ENCODE measurements at places on chromosomes 16 and 17.

DNA sequence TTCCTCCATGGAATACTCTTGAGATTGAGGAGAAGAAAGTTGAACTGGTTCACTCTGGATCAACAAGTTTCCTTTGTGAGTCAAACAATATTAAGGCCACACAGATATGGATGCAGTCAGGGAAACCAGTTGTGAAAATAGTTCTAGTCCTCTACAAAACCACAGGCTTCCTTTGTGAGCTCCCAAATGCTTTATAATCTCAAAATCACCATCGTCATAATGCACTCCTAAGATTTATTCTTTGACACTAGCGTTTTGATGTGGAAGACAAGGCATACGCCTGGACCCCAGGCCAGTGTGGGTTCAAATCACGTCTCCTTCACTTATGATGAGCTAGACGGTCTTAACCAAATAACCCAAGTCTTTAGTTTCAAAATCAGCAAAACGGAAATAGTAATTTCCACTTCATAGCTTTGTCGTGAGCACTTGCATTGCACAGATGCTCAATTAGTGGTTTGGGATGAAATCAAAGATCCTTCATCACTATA, 142.6 kb downstream of the STX8 start:
- no peak for DNase-seq

DNA sequence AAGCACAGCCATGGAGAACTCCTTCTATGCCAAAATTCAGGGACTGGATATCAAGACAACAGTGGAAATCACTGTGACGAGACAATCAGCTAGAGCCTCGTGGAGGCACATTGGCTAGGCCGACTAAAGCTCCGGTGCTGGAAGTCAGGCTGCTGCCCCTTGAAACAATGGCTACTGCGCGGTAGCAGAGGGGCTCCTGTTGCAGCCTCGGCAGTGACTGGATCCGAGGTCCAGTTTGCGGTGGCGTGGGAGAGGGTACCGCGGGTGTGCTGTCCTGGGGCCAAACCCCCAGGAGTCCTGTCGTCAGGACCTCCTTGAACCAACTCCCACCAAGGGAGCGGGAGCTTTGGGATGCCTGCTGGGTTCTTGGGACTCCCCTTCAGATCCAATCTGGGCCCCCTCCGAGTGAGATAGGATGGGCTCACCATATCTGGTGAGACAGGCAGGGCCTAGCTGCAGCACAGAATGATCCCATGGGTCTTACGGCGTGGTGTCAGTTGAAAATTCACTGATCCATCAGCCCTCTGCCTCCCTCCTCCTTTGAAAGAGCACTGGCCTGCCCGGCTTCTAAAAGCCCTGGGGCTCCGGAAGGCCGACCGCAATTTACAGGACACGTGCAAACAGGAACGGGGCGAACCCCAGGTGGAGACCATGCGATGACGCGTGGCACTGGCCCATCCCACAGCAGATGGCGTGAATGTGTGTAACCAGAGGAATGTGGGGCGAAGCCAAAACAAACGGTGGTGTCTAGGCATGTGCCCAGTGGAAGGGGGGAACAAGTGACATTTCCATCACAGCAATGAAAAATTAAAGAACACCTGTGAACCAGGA, 15.8 kb upstream of the KCNJ18 start:
- DNase-seq, result no peak

DNA sequence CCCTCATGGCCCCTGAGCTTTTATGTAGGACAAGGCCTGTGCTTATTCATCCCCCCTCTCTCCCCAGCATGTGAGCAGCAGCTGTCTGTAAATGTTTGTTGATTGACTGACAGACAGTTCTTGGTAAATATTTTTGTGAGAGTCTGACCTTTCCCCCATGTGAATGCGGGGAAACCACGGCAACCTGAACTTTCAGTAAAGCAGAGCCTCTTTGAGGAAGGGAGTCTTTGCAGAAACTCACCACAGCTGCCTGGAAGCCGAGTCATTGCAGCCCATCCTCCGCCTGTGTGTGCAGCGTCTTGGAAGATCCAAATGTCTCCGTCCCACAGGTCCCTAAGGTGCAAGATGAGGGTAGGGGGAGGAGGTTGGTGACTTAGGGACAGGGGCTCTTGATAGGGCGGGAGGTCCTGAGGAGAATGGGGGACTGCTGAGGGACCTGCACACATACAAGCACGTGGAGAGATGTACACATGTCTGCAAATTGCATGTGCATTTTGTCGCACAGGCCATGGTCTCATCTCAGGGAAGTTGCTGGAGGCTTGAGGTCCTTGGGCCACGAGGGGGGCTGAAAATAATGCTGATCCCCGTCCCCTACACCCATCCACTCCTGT, 23.0 kb upstream of the IL21R start:
- DNase-seq, result no peak

DNA sequence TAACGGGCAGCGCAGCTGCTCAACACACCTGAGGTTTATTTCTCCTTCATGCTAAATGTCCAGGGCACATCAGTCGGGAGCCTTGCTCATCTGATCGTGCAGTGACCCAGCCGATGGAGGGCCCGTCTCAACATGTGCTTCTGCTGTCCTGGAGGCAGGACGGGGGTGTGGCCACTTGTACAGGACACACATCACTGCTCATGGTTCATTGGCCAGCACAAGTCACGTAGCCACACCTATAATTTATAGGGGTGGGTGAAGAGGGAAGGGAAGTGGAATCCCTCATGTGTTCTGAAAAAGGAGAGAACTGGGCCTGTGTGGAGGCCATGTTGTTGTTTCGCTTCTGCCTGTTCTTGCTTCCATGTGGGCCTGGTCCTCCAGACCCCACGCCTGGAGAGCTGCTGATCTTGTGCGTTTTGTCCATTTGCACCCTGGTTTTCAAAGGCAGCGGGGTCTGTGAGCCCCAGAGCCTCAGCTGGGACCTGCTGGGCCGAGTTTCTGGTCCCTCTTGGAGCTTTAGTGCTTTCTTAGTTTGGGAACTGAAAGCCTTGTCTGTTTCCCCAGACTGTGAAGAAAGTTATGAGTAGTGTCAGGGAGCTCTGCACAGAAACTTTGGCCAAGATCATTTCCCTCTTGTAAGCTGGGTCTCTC, 60.5 kb downstream of the CMIP start:
- DNase-seq, result no peak

DNA sequence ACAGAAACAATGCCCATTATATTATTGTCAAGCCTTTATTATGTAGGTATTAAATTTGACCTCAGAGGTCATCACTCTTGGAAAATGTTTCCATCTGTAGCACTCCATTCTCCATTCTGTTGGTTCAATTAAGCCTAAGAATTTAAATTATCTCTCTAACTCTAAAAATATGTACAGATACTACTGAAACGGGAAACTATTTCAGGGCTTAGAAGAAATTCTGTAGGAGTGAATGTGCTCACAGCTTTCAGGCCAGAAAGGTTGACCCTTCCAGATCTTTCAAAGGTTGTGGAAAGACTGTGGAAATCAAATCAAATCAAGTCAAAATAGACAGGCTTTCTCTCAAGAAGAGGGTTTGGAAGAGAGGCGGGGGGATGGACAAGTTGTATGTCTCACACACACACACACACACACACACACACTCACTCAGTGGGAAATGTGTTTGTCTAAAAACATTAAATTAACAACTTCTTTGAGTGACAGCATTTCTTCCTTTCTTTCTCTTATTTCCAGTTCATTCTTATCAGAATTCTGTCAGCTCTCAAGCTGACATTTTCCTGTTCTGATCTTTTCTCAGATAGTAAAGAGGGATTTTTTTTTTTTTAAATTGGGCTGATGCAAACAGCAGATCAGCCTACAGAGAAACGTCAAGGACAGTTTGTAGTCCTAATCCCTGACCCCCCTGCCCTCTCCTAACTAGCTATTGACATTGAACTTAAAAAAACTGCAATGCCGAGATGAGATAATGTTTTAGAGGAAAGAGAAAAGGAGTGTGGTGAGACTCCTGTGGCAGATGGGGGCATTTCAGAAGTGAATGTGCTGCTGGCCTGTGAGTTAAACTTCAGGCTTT, 139.0 kb upstream of the ZFHX3 start:
- DNase-seq, result no peak

DNA sequence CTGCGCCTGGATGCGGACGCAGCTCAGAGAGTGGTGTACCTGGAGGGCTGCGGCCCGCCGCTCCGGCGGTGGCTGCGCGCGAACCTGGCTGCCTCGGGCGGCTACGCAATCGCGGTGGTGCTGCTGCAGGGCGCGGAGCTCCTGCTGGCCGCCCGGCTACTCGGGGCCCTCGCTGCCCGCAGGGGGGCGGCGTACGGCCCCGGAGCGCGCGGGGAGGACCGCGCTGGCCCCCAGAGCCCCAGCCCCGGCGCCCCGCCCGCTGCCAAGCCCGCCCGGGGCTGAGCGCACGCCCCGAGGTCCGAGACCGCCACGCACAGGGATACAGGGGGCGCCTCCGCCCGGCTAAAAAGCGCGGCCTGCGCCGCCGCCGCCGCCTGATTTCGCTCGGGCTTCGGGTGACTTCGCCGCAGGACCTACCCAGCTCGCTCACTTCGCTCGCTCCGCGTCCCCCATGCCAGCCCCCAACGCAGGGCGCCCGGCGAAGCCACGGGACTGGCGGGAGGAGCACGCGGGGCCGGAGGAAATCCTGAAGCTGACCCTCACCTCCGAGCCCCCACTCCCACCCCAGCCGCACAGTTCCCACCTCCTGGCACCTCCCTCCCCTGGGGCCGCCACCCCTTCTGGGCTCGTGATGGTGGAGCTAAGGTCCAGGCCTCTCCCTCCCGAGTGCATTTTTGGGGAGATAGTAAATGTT, 8.2 kb downstream of the PDE6G start:
- no peak for DNase-seq

DNA sequence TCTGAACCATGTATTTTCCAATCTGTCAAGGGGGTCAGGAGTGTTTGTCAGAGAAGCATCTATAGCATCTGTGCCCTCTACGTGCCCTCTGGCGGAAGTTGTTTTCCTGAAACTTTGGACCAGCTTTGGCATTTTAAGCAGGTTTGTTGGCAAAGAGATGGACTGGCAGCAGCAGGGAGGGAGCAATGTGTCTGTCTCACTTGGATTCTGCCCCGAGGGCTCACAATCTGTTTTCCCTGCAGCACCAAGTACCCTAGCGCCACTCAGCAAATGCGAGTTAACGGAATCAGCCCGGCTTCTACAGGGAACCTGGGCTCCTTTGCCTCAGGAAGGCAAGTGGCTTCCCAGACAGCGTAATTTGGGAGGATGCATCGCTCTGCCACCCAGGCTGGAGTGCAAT, 17.4 kb downstream of the DUSP14 start:
- no peak for DNase-seq

DNA sequence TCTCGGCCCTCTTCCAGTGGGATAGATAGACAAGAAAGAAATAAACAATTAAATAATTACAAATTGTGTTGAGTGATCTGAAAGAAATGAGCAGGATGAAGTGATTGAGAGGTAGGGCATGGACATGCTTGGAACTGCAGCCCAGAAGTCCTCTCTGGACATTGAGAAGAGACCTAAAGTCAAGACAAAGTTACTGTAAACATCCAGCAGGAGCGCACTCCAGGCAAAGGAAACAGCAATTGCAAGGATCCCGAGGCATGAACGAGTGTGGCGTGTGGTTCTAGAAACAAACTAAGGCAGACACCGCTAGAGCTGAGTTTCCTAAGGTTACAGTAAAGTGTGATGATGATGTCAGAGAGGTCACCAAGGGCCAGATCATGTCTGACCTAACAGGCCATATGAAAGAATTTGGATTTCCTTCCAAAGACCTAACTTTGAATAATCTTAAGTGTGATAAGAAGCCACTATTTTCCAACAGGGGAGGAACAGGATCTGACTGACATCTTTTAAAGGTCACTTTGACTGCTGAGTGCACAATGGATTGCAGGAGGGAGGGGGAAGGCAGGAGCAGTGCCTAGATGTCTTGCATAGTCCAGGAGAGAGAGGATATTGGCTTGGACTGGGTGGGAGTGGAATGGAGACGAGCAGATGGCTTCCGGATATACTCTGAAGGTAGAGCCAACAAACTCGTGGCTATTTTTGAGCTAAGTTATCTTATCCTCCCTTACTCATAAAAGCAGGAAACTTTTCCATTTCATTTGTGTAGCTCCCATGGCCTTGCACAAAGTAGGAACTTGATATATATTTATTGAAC, 19.0 kb downstream of the ABCC12 start:
- DNase-seq, result no peak

DNA sequence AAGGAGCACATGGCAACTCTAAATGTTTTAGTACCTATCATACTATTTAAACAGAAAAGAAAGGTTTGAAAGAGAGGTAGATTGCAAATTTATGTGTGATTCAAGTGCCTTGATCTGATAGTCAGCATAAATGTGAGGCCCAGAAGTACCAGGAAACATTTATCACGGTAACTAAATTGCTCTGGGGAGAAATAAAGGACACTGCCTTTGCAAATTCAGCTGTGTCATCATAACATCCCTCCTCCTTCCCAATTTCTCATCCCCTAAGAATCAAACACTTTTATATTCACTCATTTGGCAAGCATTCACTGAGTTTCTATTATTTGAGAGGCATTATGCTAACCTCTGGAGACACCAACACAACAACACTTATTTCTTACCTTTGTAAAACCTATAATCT, 563.4 kb upstream of the CA10 start:
- peak; percentile 22 for DNase-seq

DNA sequence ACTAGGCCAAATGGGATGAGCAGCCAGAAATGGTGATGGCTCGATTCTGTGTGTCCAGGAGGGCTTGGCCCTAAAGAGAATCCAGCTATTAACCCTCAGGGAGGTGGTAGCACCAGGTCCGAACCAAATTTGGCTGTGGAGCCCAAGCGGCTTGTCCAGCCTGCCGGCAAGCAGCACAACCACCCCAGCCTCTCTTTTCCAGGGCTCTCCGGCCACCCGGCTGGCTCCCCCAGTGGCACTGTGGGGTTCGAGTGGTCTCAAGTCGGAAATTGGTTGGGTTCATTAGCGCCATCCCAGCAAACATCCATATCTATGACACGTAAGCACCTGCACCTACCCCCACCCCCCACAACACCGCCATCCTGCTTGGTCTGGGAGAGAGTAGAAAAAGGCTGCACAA, 35.4 kb downstream of the PLCD3 start:
- no peak for DNase-seq

DNA sequence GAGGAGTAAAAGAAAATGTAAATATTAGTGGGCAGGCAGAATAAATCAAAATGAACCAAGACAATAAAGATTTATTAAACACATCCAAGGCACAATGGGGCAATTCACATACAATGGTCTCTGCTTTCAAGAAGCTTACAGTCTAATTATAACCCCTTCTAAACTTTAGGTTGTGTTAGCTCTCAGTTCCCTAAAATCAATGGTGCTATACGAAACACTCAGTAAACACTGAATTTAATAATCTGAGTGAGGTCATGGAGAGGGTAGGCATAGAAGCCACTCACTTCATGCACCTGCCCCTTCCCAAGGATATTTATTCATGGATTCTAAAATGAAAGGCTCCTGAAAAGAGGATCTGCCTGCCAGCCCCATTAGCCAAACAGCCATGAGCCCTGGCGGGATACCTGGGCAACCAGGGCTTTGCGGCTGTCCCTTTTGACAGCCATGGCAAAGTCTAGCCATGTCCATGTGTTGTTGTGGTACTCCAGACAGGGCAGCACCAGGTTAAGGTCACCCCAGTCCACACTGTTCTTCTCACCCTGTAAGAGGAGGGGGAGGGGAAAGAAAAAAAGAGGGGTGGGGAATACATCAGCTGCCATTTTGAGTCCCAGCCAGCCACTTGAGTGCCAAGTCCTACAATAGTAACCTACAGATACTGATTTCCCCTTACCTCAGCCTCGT, 1.4 kb upstream of the RSKR start:
- DNase-seq, result no peak
